ENCODE measurements at places on chromosomes 3 and 15.

- peak; percentile 38 for DNase-seq
Measured at GRCh38 chr15:87365186-87365585, 891.4 kb downstream of the NTRK3 start.

DNA sequence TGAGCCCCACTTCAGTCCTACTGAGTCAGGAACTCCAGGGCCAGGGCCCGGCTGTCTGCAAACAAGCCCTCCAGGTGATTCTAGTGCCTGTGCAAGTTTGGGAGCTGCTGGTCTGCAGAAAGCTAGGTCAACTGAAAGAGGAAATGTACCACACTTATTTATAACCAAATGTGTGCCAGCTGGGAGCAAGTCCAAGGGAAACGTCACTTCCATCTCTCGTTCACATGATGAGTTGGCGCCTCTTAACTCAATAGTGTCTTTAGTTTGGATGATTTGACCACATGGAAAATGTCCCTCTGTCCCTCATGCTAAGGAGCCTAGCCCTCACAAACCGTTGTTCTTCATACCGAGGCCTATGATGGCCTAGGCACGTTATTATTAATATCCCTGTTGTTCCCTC, 43.2 kb downstream of the GOLGA8S start:
- DNase-seq: no peak

DNA sequence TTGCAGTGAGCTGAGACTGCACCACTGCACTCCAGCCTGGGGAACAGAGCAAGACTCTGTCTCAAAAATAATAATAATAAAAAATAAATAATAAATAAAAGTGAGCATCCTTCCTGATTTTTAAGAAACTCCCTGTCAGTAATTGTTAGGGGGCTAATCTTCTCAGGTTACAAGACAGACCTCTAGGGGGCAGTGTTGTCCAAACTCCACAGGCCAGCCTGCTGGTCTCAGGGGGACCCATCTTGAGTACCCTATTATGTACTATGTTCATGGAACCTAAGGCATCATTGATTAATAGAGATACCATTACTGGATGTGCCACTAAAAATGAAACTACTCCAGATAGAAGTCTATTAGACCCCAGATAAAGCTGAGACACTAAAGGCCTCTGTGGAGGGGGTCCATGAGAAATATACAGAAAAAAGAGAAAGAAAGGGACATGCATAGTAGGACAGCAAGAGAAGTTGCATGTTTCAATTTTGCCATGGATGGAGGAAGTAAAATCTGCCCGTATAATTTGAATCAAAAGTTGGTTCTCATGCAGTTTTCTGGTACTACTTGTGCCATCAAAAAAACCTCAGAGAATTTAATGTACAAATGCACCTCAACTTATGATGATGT, 85.5 kb upstream of the CDV3 start:
- no peak for DNase-seq

GRCh38 chr3:13433912-13434311, 13.8 kb upstream of the NUP210 start:
- no peak for DNase-seq

GRCh38 chr15:68787609-68788263, 33.0 kb downstream of the ANP32A start:
- DNase-seq: no peak
